Esophagus muscularis mucosa (tissue), 4 donors: ENCODE measurements at places on chromosomes 7 and 10.

GRCh38 chr7:107318523-107319160, 149.8 kb downstream of the HBP1 start:
- no peak for DNase-seq

- DNase-seq = no peak
Observed at GRCh38 chr10:72648301-72648700, 22.4 kb upstream of the MICU1 start.

DNA sequence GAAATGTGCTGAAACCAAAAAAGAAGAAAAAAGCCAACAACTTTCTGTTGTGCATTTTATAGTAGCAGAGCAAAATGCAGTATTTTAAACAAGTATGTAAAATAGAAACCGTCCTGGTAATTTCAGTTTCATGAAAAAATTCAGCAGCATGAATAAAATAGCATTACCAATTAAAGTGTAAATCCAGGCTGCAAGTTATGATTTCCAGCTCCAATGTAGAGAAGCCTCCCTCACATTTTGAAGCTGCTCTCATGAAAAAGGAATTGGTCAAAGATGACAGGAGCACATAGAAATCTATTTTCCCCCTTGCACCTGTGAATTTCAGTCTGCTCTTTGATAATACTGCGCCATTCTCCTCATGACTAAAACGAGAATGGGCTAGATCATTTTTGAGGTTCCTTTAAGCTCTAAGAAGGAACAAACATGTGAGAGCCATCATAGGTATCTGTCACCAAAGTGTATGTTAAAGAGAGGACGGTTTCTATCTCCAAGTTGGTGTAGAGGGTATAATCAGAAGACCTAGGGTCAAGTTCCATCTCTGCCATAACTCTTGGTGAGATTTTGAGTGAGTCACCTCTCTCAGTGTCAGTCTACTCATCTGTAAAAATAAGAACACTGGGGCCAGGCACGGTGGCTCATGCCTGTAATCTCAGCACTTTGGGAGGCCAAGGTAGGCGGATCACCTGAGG, 107.5 kb downstream of the MTPAP start:
- no peak for DNase-seq

GRCh38 chr10:82092111-82092510, 217.1 kb downstream of the NRG3 start:
- no peak for DNase-seq

DNA sequence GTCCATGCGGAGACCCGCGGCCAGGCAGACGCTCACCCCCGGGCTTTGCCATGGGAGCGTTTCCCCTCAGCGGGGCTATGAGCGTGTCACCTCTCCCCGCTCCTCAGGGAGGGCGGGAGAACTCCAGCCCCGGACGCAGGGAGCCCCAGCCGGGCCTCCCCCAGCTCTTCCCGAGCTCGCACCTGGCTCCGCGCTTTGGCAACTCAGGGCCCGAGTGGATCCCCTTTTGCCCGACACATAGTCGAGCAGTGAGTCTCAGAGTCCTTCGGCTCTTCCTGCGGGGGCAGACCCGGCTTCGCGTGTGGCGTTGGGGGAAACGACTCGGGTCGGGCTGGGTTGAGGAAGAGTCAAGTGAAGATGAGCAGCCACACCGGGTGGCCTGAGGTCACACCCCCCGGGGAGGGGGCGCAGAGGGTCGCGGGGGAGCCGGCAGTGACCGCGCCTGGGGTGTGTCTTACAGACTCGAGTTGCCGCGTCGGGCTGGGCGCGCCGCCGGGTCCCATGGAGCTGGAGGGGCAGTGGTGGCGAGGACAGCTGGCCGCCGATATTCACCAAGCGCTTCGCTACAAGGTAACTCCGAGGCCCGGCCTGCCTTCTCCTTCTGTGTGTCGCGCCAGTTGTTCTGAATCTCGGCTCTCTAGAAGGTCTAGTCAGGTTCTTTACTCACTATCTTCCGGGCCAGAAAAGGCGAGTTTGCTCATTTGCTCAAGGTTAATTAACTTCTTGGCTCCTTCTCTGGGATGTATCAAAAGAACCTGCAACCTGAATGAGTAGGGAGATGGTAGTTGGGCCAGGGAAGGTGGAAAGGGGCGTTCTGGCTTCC, 721 bp downstream of the CCNJ start:
- no peak for DNase-seq

- no peak for DNase-seq
Observed at GRCh38 chr7:6074612-6075380, 43.6 kb downstream of the ANKRD61 start.

- DNase-seq = peak; percentile 86
Observed at GRCh38 chr10:130064783-130065182, 45.8 kb downstream of the C10orf143 start.

DNA sequence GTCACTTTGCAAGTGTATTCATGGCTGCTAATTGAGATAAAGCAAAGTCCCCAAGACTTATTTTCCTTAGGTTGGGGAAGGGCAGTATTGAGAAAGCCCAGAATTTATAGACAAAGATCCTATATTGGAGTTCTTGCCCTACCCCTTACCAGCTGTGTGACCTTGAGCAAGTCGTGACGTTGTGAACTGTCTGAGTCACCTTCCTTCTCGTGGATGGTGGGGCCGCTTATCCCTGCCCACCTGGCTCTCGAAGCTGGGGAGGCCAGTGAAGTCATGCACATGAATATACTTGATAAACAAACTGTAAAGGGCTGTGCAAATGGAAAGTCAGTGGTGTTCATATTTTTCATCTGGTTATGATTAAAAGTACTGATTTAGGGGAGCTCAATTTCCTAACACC, 127.4 kb downstream of the TACC2 start:
- DNase-seq = no peak

DNA sequence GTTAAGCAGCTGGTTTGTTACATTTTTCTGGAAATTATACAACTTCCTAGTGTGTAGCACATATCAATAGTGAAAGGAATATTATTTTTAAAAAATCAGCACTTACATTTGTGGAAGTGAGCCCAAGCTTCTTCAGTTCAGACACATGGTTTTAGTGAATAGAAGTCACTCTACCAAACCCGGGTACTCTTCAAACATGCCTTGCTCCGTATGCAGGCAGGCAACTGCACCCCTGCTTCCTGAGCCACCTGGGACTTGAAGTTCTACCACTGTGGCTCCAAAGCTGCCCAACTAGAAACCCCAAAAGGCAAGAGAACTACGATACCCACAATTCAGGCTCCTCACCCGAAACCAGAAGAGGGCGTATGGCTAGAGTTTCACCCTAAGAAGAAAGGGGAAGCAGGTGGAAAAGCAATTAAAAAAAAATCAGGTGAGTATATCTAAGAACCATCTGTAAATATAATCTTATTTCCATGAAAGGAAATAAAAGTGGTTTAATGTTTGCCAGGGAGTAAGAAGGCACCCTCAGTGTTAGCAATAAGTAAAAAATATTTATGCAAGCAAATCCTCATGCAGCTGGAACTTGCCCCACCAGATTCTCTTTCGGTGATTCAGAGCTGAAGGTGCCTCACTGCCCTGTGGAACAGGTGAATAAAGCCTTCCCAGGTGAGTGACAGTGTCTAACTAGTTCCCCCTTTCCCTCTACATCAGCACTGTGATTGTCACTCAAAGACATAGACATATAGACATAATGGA, at the start of gene MACC1:
Gene MACC1, minus strand, starts transcription at position 192 of the 756 bp plus-strand sequence. CDS start 55,522 bp downstream, outside the sequence.
- DNase-seq = no peak

DNA sequence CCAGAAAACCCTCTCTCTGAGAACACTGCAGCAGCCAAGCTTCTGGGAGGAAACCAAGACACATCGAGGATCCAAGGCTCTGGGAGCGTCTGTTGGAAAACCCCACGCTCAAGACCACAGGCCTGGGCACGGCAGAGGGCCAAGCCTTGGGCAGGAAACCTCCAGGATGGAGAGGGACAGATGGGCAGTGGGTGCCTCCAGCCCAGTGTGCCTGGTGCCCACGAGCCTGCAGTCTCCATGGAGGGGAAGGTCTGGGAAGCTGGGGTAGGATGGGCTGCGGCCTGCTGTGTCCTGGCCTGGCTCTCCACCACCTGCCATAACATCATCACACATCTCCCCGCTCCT, 96.1 kb downstream of the FAM53B start:
- DNase-seq = no peak

GRCh38 chr7:7257899-7258692, 75.8 kb downstream of the C1GALT1 start:
- peak; percentile 57 for DNase-seq

- DNase-seq = no peak
Observed at GRCh38 chr10:11175823-11176243, 158.2 kb downstream of the CELF2 start.

GRCh38 chr7:157851501-157852067, 514.8 kb downstream of the DNAJB6 start:
- DNase-seq = no peak

- DNase-seq = no peak
Observed at GRCh38 chr7:81549484-81550016, 220.3 kb downstream of the HGF start.

DNA sequence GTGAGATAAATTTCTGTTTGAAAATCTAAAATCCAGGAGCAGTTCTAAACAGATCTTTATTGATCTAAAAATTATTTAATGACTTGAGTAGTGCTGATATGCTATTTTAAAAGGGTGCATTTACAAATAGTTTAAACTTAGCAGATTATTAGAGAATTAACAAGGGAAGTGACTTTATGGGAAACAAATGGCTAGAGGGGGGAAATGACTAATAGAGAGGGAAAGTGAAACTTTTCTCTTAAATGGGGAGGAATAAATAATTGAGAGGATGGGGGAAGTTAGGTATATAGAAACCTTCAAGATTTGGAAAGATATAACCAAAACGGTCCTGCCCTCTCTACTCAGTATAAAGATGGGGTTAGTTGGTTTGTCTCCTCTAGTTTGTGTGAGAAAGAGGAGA, 90.1 kb upstream of the ARMC3 start:
- no peak for DNase-seq

GRCh38 chr7:151839451-151839921, 37.4 kb downstream of the PRKAG2 start:
- DNase-seq = no peak

- DNase-seq = no peak
Observed at GRCh38 chr7:116224492-116225098, 14.3 kb downstream of the TES start.

GRCh38 chr7:19094598-19095352, 22.7 kb downstream of the TWIST1 start:
- no peak for DNase-seq

DNA sequence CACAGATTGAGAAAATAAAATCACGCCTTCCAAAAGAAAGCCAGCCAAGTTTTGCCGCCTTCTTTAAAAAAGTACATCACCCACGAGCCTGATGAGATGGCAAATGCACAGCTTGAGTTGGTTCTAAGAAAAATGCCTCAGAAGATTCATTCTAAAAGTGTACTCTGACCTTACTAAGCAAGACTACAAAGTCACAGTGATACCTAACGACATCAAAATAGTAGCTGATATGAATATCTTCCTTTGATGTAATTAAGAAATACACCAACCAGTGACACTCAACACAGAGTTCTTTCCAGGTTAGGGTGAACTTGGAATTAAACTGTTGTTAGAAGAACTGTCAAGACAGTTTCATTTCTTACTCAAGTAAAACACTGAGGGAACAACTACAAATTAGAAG, 78.0 kb upstream of the AMPH start:
- DNase-seq = no peak

DNA sequence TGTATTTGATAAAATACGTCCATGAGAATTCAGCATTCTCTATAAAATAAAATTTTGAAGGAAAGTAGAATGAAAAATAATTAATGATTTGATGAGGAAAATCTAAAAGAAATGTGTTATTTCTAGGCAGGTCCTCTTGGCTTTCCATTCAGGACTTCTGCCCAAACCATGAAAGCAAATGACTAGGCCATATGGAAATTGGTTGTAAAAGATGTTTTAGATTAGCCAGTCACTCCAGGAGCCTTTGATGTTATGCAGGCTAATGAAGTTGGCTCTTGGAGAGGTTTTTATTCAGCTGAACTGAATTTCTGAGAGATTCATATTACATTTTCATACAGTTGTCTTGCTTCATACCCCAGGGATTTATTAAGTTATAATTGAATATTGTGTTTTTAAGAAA, 452.8 kb downstream of the SDK1 start:
- no peak for DNase-seq

GRCh38 chr10:71204746-71205145, 7.6 kb upstream of the UNC5B start:
- no peak for DNase-seq

GRCh38 chr10:123913688-123914268, 22.2 kb upstream of the CPXM2 start:
- no peak for DNase-seq

DNA sequence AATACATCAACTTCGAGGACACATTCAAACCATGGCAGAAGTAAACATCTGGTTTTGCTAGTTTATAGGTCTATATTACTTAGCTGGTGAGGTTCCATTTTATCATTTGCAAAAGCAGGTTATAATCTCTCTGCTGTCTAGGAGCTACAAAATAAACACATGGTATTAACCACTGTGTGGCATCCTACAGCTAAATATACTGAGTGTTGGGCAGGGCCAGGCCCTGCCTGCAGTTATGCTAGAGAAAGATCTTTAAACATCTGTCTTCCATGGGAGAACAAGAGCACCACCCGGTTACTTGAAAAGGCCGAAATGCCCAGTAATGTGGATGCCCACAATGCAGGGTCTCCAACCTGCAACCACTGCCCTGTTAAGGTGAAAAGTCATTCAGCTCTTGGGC, 20.6 kb upstream of the FKBP9 start:
- DNase-seq = no peak

GRCh38 chr7:108613147-108613948, 43.7 kb downstream of the DNAJB9 start:
- DNase-seq = no peak

- DNase-seq = no peak
Observed at GRCh38 chr10:121266370-121266769, 331.9 kb downstream of the FGFR2 start.

- no peak for DNase-seq
Observed at GRCh38 chr10:116771101-116771958, 29.0 kb upstream of the HSPA12A start.

- no peak for DNase-seq
Observed at GRCh38 chr10:119620241-119621077, 23.7 kb upstream of the TIAL1 start.

- no peak for DNase-seq
Observed at GRCh38 chr10:105585753-105586152, 944.7 kb downstream of the SORCS3 start.

DNA sequence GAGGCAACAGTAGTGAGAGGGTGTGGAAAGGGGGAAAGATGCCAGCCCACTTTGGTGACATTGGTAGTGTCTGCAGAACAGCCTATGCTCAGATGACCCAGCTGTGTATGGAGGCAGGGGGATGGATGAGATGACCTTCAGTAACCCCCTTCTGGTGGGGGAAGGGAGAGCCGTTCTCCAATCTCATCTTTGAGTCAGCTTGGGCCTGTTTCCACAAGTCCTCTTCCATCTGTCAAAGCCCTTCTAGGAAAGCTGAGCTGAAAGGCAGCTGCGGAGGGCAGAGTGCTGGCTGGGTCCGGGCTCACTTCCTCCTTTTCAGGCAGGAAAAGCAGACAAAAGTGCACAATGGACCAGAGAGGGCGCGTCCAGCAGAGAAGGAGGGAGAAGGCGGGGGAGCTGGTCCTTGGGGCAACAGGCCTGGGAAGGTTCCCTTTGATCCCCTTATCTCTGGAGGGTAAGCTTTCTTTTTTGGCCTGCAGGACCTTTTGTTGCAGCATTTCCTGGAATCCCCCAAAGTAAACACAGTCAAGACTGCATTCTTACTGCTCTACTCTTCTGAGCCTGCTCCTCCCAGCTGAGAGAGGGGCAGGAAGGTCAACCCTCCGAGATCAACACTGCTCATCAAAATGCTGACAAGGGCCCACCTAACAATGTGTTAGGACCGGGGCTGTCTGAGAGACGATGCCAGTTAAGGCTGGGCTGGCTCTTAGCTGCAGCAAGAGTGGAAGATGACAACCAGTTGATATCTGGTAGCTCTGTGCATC, 1.2 kb upstream of the LRMDA start:
- no peak for DNase-seq
